Activated T-cell treated with anti-CD3 and anti-CD28 coated beads, Interleukin-2, amount 50 U/mL, for 4 hours (primary cell): ENCODE measurements at places on chromosomes 4 and X.

- no peak for DNase-seq
Observed at GRCh38 chr4:38062776-38063097, 102.5 kb downstream of the PTTG2 start.

GRCh38 chrX:9558615-9559014, 93.8 kb downstream of the TBL1X start:
- DNase-seq, result no peak

GRCh38 chr4:177348348-177348747, 38.7 kb downstream of the NEIL3 start:
- DNase-seq, result no peak

- DNase-seq, result no peak
Observed at GRCh38 chrX:47683829-47684205, 24.8 kb upstream of the UXT start.

GRCh38 chr4:123485601-123486000, 89.0 kb downstream of the SPRY1 start:
- no peak for DNase-seq

DNA sequence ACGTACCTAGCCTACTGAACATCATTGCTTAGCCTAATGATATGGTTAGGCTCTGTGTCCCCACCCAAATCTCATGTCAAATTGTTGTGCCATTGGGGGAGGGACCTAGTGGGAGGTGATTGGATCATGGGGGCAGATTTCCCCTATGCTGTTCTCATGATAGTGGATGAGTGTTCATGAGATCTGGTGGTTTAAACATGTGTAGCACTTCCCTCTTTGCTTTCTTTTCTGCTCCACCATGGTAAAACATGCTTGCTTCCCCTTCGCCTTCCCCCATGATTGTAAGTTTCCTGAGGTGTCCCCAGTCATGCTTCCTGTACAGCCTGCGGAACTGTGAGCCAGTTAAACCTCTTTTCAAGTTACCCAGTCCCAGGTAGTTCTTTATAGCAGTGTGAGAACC, 102.6 kb downstream of the RAPGEF2 start:
- DNase-seq, result no peak

DNA sequence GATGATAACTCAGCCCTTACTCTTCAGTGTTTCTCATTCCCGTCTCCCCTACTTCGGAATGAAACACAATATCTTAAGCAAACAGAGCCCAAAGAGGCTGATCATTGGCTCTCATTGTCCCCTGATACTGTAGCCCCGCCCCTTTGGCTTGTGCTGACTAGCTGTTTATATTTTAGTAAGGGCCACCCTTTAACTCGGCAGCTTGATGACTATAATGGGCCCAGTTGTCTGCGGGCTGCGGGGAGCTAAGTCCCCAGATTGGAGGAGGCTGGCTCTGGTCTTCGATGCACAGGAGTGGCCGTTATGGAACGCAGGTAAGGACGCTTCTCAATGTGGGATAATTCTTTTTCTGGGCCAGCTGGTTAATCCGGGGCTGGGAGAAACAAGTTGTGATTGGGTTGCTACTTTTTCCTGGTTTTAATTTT, at the start of gene TRIM2:
Gene TRIM2, plus strand, starts transcription at position 197 of the 425 bp plus-strand sequence. Its CDS starts 88 bp downstream, at position 285.
- no peak for DNase-seq

DNA sequence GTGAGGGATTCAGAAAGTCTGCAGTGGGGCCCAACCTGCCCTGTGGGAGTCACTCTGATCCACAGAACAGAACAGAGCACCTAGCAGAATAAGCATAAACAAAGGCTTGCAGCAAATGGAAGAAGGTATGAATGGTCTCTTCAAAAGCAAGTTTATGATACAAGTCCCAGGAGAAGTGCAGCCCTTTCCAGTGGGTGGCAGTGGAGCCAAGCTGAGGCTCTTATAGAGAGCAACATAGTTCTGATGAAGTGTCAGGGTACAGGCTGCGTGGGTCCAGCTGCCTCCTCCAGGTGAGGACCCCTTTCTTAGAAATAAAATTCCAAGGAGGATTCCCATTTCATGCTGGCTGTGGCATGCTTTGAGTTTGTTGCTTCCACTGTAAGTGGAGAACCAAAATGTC, 88.8 kb upstream of the PAK3 start:
- DNase-seq, result no peak

GRCh38 chr4:165867961-165868360, 5.1 kb upstream of the TLL1 start:
- no peak for DNase-seq

DNA sequence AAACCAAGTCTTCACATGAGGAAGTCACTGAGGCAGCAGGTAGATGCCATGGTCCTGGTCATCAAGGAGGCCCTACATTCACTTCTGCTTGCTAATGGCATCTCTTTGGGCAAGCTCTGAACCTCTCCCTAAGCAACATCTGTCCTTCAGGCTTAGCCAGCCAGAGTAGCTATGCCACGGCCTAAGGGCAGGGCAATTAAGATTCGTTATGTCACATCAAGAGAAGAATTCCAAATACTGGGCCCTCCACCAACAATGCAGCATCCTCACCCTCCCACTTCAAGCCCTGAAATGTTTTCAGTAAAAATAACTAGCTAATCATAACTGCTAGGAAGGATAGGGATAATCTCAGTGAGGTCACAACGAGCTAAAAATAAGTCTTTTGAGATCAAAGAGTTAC, 120.7 kb upstream of the HCCS start:
- DNase-seq, result no peak

DNA sequence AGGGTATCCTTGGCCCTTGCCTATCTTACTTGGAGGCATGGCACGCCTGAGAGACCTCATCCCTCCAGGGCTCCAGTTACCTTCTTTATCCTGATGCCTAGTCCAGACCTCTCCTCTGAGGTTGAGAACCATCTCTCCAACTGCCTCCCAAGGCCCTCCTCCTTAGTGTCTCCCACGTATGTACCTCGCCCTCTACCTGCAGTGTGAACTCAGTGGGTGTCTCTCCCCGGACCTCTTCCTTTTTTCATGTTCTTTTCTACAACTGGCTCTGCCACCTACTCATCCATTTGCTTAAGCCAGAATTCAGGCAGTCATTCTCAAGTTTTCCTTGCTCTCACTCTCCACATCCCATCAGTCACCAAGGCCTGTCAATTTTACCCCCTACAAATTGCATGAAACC, 16.6 kb downstream of the RPS4X start:
- no peak for DNase-seq

GRCh38 chrX:10310511-10310910, 153.7 kb downstream of the CLCN4 start:
- DNase-seq, result no peak
